Nephron progenitor cell (in vitro differentiated cells): ENCODE measurements at places on chromosomes 12 and 14.

GRCh38 chr12:26790645-26790994, 42.4 kb downstream of the ITPR2 start:
- H3K4me3 ChIP-seq = no peak overlapping the region
- no peaks in the 10 kb centered on the region for H3K4me1 ChIP-seq
- peaks cover 4% of the 10 kb centered on the region for H3K27me3 ChIP-seq
- H3K27ac ChIP-seq = no peak overlapping the region
- peaks cover 6% of the 10 kb centered on the region for H3K36me3 ChIP-seq
- DNase-seq = no peak

DNA sequence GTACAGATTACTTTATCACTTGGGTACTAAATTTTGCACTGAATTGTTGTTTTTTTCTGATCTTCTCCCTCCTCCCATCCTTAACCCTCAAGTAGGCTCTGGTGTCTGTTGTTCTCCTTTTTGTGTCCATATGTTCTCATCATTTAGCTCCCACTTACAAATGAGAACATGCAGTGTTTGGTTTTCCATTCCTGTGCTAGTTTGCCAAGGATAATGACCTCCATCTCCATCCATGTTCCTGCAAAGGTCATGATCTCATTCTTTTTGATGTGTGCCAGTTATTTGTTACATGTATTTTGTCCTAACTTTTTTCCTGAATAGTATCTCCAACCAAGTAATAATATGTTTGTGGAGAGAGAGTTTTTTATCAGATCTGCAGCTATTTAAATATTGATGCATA, 44.2 kb downstream of the A2M start:
- H3K27ac ChIP-seq = no peak overlapping the region
- H3K4me3 ChIP-seq = no peak overlapping the region
- no peaks in the 10 kb centered on the region for H3K4me1 ChIP-seq

- no peaks in the 10 kb centered on the region for H3K4me1 ChIP-seq
- no peak overlapping the region for H3K27ac ChIP-seq
- no peaks in the 10 kb centered on the region for H3K36me3 ChIP-seq
- no peak overlapping the region for H3K4me3 ChIP-seq
- DNase-seq = no peak
- peaks cover 10% of the 10 kb centered on the region for H3K27me3 ChIP-seq
These were observed 92.8 kb downstream of the SCN8A start for GRCh38 chr12:51683763-51684357.

GRCh38 chr14:103904493-103905107, 23.7 kb upstream of the TDRD9 start:
- H3K27me3 ChIP-seq = peaks cover 3% of the 10 kb centered on the region
- H3K27ac ChIP-seq = no peak overlapping the region
- peaks cover 13% of the 10 kb centered on the region for H3K4me1 ChIP-seq
- H3K36me3 ChIP-seq = peaks cover 11% of the 10 kb centered on the region

DNA sequence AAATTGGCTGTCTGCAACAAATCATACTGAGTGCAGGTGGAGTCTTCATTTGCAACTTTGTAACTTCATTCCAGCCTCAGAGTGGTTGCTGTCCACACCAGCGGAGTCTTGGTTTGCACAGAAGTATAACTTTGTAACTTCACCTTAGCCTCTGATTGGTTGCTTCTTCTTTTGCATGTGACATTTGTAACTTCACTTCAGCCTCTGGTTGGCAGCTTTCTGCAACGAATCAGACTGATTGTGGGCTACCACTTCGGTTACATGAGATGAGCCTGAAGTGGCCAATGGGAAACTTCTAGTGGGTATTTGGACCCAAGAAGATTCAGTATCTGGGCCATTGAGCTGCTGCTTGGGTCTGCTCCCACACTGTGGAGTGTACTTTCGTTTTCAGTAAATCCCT, 17.8 kb downstream of the RASSF8 start:
- no peak overlapping the region for H3K4me3 ChIP-seq
- no peak for DNase-seq
- no peak overlapping the region for H3K27ac ChIP-seq
- peaks cover 9% of the 10 kb centered on the region for H3K36me3 ChIP-seq
- H3K4me1 ChIP-seq = peaks cover 61% of the 10 kb centered on the region
- no peaks in the 10 kb centered on the region for H3K27me3 ChIP-seq

DNA sequence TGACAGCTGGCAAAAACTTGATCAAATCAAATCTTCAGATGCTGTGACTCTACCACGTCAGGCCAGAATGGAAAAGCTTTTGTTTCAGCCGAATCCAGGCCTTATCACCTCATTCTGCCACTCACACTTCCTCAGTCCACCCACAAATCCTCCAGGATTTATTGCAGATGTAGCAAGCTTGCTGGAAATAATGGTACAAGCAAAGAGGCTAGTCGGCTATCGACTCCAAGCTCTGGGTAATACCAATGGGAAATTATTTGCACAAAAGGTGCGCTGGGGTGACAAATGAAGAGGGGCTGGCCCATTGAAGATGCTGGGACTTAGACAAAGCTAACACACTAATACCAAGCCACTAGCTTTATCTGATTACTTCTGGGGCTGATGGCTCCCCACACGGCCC, 250.5 kb downstream of the ASCL1 start:
- H3K27me3 ChIP-seq = peaks cover 12% of the 10 kb centered on the region
- DNase-seq = no peak
- H3K4me1 ChIP-seq = peaks cover 5% of the 10 kb centered on the region
- H3K27ac ChIP-seq = no peak overlapping the region

- no peaks in the 10 kb centered on the region for H3K36me3 ChIP-seq
- H3K27ac ChIP-seq = peak overlapping the region; percentile 63
- peaks cover 2% of the 10 kb centered on the region for H3K27me3 ChIP-seq
These were observed 143.6 kb upstream of the CRY1 start for GRCh38 chr12:107236824-107237511.

DNA sequence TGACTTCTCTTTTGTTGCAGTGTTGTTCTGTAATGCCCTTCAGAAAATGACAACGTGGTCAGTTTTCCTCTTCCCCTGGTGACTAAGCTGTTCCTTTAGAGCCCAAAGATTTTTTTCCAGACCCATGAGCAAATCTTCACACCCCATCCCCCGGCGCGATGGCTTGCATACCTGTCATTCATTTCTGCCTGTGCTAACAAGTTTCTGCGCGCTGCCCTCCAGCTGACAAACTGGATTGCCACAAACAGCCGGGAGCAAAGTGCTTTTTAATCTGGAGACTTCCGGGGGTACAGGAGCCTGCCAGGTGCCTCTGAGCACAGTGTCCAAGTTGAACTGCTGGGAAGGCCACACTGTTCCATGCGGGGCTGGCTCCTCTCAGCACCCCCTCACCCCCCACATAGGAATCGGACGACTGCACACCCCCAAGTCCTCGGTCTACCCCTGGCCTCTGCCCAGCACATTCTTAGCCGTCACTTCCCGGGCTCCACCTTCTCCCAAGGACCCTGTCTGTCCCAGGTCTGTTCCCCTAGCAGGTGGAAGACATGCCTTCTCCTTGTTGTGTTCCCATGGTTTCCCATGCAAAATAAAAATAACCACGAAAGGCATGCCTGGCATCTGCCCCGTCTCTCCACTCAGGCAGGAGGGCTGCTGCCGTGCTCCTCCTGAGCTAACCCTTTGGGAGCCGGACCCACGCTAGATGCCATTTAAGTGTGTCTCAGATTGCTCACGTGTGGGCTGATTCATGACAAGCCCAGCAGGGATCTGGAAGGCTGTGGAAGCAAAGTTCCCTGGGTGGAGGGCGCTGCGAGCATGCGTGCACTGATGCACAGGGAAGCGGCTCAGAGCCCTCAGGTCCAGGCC, 14.1 kb downstream of the RILPL1 start:
- H3K4me1 ChIP-seq = peaks cover 8% of the 10 kb centered on the region
- no peaks in the 10 kb centered on the region for H3K27me3 ChIP-seq
- H3K27ac ChIP-seq = peak overlapping the region; percentile 85

- no peak overlapping the region for H3K4me3 ChIP-seq
- no peak for DNase-seq
- H3K27me3 ChIP-seq = no peaks in the 10 kb centered on the region
- peaks cover 26% of the 10 kb centered on the region for H3K36me3 ChIP-seq
These were observed 58.3 kb downstream of the CAND1 start for GRCh38 chr12:67327466-67327865.

DNA sequence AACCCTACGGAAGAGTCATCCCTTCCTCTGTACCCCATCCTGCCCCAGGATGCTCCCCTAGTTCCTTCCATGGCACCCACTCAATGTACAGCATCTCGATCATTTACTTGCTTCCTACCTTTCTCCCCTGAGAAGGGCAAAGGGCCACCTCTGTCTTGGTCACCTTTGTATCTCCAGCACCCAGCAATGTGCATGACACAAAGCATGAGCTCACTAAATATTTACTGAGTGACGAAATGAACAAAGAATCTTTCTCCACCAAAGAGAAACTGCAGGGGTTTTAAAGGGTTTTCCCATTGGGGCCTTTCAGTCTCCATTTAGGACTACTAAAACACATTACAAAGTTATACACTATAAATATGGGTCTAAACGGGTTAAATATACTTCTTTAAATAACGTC, 30.6 kb downstream of the ATG14 start:
- H3K27me3 ChIP-seq = no peaks in the 10 kb centered on the region
- no peak overlapping the region for H3K4me3 ChIP-seq
- H3K4me1 ChIP-seq = no peaks in the 10 kb centered on the region
- DNase-seq = no peak
- H3K36me3 ChIP-seq = peaks cover 54% of the 10 kb centered on the region

GRCh38 chr12:126337556-126338441, 1272.6 kb downstream of the AACS start:
- peaks cover 10% of the 10 kb centered on the region for H3K4me1 ChIP-seq
- H3K36me3 ChIP-seq = no peaks in the 10 kb centered on the region
- no peak for DNase-seq
- no peak overlapping the region for H3K4me3 ChIP-seq
- peaks cover 5% of the 10 kb centered on the region for H3K27me3 ChIP-seq

GRCh38 chr14:90883197-90883596, 67.0 kb upstream of the TTC7B start:
- no peaks in the 10 kb centered on the region for H3K4me1 ChIP-seq
- no peak for DNase-seq
- H3K36me3 ChIP-seq = peaks cover 36% of the 10 kb centered on the region
- H3K4me3 ChIP-seq = no peak overlapping the region

- H3K4me1 ChIP-seq = peaks cover 34% of the 10 kb centered on the region
- no peak for DNase-seq
- H3K36me3 ChIP-seq = no peaks in the 10 kb centered on the region
- H3K27me3 ChIP-seq = peaks cover 20% of the 10 kb centered on the region
These were observed 52.0 kb downstream of the WSCD2 start for GRCh38 chr12:108181095-108181454.

DNA sequence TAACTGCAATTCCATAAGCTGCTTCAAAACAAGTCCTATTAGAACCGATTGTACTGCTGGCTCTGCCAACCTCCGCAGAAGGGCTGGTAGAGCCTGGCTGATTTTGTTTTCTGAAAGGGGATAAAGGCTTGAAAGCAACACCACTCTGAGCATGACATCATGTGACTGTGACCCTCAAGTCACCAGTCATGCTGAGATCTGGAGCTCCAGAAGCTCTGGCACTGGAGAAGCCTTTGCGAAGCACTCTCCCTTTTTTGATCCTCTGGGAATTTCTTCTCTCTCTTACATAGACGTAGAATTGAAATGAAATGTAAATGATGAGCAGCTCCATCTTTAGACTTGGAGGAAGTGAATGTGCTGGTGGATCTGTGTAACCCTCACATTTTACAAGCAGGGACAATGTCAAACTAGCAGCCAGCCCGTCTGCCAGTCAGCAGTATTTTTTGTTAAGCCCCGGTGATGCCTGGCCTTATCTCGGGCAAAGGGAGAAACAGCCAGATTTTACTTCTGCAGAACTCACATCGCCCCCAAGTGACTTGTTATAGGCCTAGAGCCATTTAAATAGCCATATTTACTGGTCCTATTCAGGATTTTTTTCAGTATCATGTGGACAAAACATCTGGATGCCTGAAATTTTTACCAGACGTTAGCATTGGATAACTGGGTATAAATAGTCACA, 112.1 kb upstream of the NPAS3 start:
- no peak for DNase-seq
- H3K4me1 ChIP-seq = peaks cover 36% of the 10 kb centered on the region
- no peak overlapping the region for H3K27ac ChIP-seq
- no peaks in the 10 kb centered on the region for H3K27me3 ChIP-seq
- no peaks in the 10 kb centered on the region for H3K36me3 ChIP-seq

DNA sequence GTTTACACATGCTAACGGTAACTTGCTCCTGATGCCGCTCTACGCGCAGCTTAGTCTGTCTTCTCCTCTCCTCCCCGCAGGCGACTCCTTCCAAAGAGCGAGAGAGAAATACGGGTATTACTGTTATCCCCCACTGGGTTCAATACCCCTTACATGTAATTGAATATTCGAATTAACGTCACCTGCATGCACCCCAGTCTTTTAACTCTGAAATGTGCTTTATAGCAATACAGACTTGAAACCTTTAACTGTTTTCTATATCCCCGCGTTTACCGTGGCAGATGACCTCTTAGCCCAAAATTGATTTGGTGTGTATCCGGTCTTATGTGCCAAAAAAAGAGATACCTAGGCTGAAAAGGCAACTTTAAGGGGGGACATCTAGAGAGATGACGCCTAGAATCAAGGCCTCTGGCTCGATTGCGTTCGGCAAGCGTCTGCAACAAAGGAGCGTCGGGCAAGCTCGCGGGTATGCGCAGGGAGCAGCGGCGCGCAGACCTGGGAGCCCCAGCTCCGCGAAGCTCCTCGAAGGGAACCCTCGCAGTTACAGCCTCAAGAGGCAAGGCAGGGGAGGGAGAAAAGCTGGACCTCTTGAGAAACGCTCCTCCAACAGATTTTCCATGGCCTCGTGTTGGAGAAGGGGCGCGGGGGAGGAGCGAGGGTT, 6.8 kb upstream of the FOXG1 start:
- peaks cover 100% of the 10 kb centered on the region for H3K27me3 ChIP-seq
- peaks cover 19% of the 10 kb centered on the region for H3K4me1 ChIP-seq
- no peaks in the 10 kb centered on the region for H3K36me3 ChIP-seq
- peak overlapping the region; percentile 59 for H3K4me3 ChIP-seq
- H3K27ac ChIP-seq = no peak overlapping the region
- DNase-seq = peak; percentile 32

DNA sequence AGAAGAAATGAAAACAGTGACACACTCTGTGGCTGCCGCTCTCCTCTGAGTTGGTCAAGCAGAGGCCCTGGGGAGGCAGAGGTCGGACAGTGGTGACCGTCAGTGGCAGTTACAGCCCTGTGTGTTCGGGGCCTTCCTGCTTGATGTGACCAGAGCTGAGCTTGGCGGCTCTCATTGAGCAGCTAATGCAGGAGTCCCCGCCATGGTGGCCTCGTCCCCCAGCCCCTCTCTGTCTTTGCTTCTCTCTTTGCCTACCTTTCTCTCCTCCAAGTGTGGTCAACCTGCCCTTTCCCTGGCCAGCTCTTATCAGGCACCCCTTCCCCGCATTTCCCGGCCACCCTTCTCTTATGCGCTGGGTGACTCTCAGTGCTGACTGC, 362.8 kb downstream of the CACNA1C start:
- peak overlapping the region; percentile 65 for H3K27ac ChIP-seq
- H3K4me1 ChIP-seq = peaks cover 58% of the 10 kb centered on the region
- peaks cover 20% of the 10 kb centered on the region for H3K27me3 ChIP-seq
- H3K36me3 ChIP-seq = no peaks in the 10 kb centered on the region

GRCh38 chr12:49130151-49131050, 794 bp downstream of the TUBA1B start:
- DNase-seq = peak; percentile 89
- H3K27ac ChIP-seq = peak overlapping the region; percentile 99
